ENCODE measurements at places on chromosomes 7 and 10. TPM values are rescaled to one million over a fixed set of nuclear protein-coding genes. Genes with fewer than 3 reads are reported as not detected.

GRCh38 chr10:80720549-80720948, 182.8 kb downstream of the SH2D4B start:
- no peak for DNase-seq

CAV2 gene
- 139 TPM for total RNA-seq

DNA sequence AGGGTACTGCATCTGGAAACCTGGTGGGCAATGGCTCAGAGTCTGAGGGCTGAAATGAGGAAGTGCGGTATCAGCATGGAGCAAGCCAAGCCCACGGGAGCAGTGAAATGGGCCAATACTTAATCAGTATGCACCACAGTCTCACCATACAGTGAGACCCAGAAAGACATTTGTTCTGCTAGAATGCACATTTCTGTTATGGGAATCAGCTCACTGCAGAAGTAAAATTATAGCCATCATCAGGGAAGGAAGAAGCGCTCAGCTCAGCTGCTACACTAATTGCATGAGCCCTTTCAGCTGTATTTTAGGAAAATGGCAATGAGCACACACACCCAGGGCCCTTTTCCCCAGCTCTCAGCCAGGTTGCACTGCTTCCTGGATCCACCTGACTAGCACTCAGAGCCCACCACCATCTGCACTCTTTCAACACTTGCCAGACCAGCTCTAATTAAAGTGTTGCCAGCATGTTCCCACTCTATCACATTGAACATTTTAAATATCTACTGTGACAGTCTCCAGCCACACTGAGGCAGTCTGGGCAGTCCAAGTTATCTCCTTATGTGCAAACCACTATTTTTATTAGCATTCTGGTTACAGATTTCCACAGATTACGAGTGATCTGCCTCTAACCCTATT, 44.2 kb upstream of the PIK3AP1 start:
- DNase-seq: no peak

- DNase-seq: no peak
Observed at GRCh38 chr7:26237035-26237807, 35.7 kb downstream of the CBX3 start.

COL17A1 gene
- total RNA-seq: 0.45 TPM

NKX1-2 gene
- not detected for total RNA-seq

ZNF12 gene
- 25.5 TPM for total RNA-seq

PRDX3 gene
- total RNA-seq: 62.3 TPM

PRLHR gene
- not detected for total RNA-seq

- DNase-seq: peak; percentile 42
Observed at GRCh38 chr10:3413937-3414666, 241.5 kb upstream of the PITRM1 start.

DNA sequence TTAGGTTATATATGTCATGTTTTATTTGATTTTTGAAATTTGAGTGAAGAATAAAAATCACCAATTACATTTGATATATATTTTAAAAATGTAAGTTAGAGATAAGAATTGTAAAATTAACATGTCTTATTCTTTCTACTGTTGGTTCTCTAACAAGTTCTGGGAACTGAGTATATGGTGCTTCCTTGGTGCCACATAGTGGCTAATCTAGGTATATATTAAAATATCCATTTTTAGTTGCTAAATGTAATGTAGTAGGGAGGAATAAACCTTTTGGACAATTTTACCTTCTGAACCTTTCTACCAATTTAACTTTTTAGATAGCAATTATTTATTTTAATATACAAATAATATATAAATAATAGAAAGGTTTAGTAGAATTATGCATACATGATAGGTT, 17.5 kb downstream of the CFAP69 start:
- DNase-seq: no peak

All from sciatic nerve (tissue), 2 donors.